Stimulated activated CD4-positive, alpha-beta T cell treated with anti-CD3 and anti-CD28 coated beads, Interleukin-4, amount 100 ng/mL, for 1 hour (primary cell): ENCODE measurements at places on chromosomes 4 and X.

DNA sequence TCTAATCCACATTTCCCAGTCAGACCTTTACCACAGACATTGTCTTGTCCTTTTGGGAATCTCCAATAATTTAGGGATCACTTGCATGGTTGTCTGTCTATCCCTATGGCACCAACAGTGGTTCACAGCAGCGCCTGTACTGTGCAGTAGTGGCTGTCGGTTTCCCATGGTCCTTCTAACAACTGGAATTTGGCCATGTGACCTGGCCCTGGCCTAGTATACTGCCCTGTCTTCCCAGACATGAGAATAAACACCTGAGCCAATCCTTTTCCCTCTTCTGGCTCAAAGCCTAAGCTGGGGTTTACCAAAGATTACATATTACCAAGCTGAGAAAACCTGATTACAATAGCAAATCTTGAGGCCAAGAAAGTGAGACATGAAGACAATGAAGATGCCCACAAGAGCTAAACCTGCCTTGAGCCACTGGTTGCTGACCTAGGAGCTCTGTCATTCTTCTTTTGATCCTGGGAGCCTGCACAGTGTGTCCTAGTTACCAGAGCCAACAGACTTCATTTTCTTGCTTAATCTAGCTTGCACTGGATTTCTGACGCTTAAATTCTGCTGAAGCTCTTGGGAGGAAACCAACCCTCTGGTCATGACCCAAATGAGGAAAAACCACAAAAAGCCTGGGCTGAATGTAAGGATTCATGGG is 92.1 kb downstream of the SCD5 start:
- no peak for DNase-seq

- no peak for DNase-seq
Observed at GRCh38 chr4:73446336-73446938, 10.4 kb downstream of the AFP start.

DNA sequence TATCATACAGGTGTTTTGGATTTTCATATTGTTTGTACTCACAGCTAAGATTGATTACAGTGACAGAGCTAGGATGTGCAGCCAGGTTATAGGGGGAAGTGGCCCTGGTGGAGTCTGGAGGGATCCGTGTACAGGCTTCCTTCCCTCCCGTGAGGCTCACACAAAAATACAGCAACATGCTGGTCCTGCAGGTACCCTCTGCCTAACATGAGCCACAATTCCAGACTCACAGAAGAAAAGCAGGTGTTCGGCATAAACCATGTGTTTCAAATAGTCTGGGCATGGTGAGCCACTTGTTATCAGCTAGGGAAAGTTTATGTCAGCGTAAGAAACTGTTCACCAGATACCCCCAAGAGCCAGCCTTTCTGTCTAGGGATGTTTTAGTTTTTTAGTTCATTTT is 82.9 kb downstream of the HTT start:
- DNase-seq: no peak

DNA sequence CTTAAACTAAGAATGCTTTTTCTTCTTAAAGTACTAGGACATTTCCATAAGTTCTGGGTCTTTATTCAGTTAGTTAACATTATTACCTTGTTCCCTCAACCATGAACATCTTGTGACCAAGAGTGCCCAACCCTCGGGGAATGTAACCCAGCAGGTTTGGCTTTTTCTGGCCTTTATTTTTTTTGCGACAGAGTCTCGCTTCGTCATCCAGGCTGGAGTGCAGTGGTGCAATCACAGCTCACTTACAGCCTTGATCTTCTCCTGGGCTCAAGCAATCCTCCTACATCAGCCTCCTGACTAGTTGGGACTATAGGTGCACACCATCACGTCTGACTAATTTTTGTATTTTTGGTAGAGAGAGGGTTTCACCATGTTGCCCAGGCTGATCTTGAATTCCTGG is 65.1 kb downstream of the USP11 start:
- no peak for DNase-seq

GRCh38 chrX:43880425-43880824 is 1.8 kb downstream of the MAOB start:
- DNase-seq: no peak

DNA sequence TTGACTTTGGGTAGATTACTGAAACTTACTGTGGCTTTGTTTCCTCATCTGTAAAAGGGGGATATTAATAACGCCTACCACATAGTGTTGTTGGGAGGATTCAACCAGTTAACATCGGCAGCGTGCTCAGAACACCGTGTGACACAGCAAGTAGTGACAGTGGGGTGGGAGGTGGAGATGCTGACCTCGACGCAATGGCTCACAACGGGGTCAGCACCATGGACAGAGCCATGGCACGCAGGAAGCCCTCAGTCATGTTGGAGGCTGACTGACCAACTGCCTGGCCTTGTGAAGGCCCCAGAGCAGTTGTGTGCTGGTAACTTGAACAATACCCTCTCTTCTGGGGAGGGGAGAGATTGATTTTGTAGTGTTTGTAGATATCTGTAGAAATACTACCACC is 93.2 kb downstream of the WFS1 start:
- DNase-seq: no peak

GRCh38 chr4:112234952-112235609 is 3.5 kb downstream of the AP1AR start:
- peak; percentile 26 for DNase-seq

GRCh38 chrX:16822723-16823122 is 36.5 kb downstream of the TXLNG start:
- no peak for DNase-seq

DNA sequence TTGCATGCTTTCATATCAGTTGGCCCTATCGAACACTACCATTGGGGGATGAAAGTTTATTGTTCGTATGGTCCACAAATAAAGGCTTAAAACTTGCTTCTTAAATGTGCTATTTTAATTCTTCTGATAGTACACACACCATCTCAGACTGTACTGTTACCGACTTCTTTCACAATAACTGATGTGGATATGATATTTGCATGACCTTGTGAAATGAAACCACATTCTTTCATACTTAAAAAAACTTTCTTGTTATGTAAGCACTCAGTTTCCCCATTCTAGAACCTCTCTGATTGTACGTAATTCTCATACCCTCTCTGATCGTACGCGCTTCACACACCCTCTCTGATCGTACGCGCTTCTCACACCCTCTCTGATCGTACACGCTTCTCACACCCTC is 12.0 kb upstream of the WDR19 start:
- DNase-seq: no peak

GRCh38 chr4:83213640-83214039 is 71.0 kb downstream of the COQ2 start:
- no peak for DNase-seq

DNA sequence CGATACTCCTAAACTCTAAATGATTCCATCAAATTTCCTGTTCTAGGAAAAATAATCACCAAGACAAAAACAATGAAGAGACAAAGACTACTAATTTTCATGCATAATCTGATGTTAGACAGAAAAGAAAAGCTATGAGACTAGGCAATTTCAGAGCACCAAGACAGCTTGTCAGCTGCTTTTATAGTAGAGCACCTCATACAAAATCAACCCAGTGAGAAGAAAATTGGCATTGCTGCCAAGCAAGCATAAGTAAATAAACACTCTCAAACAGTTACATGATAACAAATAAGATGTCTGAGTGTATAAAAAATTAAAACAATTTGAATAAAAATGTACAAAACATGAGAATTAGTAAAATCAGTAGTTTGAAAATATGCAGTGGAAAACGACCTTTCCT is 1544.6 kb downstream of the C4orf33 start:
- DNase-seq: no peak

GRCh38 chrX:103061486-103061885 is 2.5 kb downstream of the BEX1 start:
- no peak for DNase-seq

- no peak for DNase-seq
Observed at GRCh38 chr4:98672583-98673287, 14.3 kb upstream of the TSPAN5 start.

- DNase-seq: no peak
Observed at GRCh38 chr4:79178760-79179159, 147.1 kb downstream of the NAA11 start.

GRCh38 chr4:2947926-2948325 is 15.3 kb downstream of the NOP14 start:
- DNase-seq: no peak

- DNase-seq: no peak
Observed at GRCh38 chr4:134200811-134201215, 776 bp downstream of the PABPC4L start.
